Hematopoietic multipotent progenitor cell (in vitro differentiated cells): ENCODE measurements at places on chromosomes 4 and X. TPM values are rescaled to one million over a fixed set of nuclear protein-coding genes. Genes with fewer than 3 reads are reported as not detected.
A peak's percentile ranks its signal among the peaks of the same experiment; 100 is the strongest.

IBSP gene
- not detected for total RNA-seq

RTL5 gene
- 4.6 TPM for total RNA-seq

NXF2B gene
- total RNA-seq, result not detected

SSX1 gene
- total RNA-seq, result not detected

DSPP gene
- total RNA-seq, result under 0.01 TPM

SLC25A53 gene
- 5.4 TPM for total RNA-seq

UGT2B17 gene
- not detected for total RNA-seq

SMIM31 gene
- not detected for total RNA-seq

COQ2 gene
- 11.6 TPM for total RNA-seq

IKBKG gene
- 13.2 TPM for total RNA-seq

DNAJB14 gene
- 17.2 TPM for total RNA-seq

HTN1 gene
- total RNA-seq, result not detected

- no peak for DNase-seq
Observed at GRCh38 chr4:90852237-90852636, 725.0 kb downstream of the CCSER1 start.

DNA sequence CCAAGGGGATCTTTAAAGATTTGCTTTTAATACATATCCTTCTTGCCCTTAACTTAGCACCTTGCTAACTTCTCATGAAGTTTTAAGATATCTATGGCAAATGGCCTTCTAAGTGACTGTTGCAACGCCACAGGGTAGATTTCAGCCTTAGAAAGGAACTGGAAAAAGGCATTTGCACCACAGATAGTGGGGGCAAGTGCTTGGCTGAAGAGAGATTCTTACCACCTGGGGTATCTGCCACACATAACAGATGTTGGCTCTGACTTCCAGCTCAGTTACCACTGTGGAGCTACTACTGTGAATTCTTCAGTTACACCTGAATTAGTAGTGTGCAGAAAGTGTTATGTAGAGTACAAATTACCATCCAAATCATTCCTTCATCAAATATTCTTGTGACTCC lies 302.6 kb downstream of the PPP3CA start:
- no peak for DNase-seq

DNA sequence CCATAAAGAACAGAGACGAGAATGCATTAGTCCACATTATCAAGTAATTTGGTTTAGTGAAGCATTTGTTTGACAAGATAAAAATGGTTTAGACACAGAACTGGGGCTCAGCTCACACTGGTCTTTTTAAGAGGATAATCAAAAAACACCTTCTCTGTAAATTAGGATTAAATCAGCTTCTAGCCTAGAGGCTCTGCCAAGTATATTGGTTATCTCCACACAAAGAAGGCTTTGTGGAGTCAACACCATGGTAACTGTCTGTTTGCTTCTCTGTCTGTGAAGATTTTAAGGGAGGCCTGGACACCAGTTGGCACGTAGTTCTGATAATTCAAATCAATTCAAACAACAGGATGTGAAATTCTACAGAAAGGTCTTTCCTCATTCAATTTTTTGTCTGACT lies 687.0 kb downstream of the DMD start:
- no peak for DNase-seq

DNA sequence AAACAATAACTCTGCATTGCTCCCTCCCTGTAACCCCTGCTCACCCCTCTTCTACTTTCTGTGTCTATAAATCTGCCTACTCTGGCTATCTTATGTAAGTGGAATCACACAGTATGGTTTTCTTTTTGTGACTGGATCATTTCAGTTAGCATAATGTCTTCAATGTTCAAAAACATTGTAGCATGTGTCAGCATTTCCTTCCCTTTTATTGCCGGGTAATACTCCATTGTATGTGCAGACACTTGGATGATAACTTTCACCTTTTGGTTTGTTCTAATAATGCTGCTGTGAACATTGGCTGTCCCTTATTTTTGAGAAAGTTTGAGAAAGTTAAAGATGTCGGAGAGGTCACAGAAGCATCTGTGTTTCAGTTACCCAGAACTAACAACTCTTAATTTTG lies 60.6 kb upstream of the TLR2 start:
- DNase-seq, result no peak

GRCh38 chrX:14738643-14739042 lies 134.2 kb downstream of the FANCB start:
- DNase-seq, result no peak

GRCh38 chrX:96704629-96705028 lies 20.0 kb downstream of the DIAPH2 start:
- DNase-seq, result no peak

DNA sequence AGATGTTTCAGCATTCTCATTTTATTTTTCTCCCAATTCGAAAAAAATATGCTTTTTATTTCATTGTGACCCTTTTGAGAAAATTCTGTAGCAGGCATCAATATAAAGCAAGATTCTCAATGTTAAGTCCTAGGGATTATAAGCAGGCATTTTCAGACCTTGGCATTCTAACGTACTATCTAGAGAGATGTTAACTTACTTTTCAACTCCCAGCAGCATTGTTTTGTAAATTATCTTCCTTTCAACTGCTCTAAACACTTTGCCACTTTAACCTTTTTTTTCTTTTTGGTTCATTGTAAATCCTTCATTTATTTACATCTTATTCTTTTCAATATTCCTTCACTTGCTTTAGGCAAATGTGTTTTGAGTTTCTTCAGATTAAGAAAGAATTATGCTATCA lies 333.2 kb downstream of the ARHGAP24 start:
- DNase-seq, result no peak

- peak; percentile 11 for DNase-seq
Observed at GRCh38 chrX:110407910-110408545, 49.4 kb downstream of the RTL9 start.

- DNase-seq, result no peak
Observed at GRCh38 chrX:79140731-79141130, 3.8 kb upstream of the GPR174 start.

GRCh38 chrX:109623997-109624396 lies 975 bp downstream of the KCNE5 start:
- DNase-seq, result no peak

DNA sequence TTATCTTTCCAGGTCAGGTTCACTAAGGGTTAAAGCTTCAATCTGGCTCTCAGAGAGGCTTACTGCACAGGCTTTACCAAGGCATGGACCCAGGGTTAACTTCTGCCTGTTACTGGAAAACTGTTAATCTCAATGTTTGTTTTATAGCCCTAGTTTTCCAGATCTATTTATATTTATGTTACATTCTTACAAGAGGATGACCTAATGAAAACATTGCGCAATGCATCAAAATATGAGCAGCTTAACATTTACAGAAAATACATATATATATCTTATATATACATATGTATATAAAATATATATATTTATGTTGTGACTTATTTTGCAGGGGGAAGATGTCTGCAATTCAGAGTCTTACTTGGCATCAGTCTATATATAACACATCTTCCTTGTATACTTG lies 112.3 kb downstream of the PCDH19 start:
- no peak for DNase-seq

GRCh38 chr4:7323461-7323871 lies 111.3 kb downstream of the PSAPL1 start:
- no peak for DNase-seq

- no peak for DNase-seq
Observed at GRCh38 chr4:183390374-183390773, 54.1 kb upstream of the CDKN2AIP start.

DNA sequence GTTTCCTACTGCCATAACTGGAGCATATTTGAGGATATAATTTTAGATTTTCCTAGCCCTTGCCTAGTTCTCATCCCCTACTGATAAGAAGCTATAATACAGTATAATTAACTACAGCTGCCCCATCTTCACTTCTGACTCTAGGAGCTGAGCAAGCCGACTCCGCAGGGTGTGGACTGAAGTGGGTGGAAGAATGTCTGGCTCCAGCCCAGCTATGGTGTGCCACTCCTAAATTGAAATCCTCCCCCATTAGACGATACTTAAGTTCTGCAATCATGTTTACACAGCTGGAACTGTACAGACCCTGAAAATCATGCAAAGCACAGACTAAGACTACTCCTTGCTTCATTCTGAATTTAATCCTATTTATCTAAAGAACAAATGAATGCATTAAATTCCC lies 93.1 kb downstream of the PCDH19 start:
- DNase-seq, result no peak

DNA sequence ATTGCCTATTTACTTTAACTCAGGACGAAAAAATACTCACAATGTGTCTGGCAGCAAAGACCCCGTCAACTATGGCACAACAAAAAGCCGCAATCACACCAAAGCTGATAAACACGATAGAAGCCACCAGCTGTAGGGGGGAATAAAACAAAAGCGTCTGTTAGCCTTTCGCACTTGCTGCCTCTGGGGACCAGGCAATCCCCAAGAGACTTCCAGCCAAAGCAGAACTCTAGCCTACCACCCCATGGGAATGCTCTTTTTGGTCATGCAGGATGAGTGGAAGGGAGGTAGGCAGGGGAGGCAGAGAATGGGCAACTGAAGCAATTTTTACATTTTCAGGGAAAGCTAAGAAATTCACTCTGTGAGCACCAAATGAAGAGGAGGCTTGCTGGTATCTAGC lies 20.1 kb downstream of the TMEM255A start:
- no peak for DNase-seq

DNA sequence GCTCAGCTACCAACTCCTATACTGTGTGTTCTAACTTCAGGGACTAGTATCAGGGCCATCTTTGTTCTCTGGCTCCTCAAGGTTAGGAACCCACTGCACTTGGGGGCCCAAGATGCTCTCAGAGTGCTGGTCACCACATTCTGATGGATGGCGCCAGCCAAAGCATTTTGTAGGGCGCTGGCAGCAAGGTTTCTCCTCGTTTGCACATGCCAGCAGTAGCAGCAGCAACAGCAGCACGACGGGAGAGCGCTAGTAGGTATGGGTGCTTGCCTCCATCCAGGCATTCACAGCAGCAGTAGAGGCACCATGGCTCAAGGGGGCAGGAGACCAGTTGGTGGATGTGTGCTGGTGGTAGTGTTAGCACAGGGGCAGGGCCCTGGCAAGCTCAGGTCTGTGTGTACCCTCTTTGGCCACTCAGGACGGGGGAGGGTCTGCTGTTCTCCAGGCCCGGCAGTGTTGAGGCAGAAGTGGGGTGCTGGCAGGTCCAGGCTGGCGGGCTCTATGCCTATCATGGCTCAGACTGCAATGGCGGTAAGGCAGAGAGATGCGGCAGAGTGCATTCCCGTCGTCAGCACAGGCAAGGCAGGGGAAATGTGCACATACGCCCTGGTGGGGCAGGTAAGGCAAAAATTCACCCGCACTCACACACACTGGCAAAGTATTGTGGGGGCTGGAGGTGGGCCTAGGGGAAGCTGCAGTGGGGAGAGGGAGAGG lies 56.6 kb downstream of the SERPINA7 start:
- DNase-seq, result no peak

GRCh38 chr4:78509043-78509442 lies 42.5 kb upstream of the ANXA3 start:
- DNase-seq, result no peak

- DNase-seq, result no peak
Observed at GRCh38 chrX:51899741-51900140, 6.3 kb downstream of the MAGED1 start.

- DNase-seq, result no peak
Observed at GRCh38 chrX:12223650-12224049, 85.4 kb downstream of the FRMPD4 start.

DNA sequence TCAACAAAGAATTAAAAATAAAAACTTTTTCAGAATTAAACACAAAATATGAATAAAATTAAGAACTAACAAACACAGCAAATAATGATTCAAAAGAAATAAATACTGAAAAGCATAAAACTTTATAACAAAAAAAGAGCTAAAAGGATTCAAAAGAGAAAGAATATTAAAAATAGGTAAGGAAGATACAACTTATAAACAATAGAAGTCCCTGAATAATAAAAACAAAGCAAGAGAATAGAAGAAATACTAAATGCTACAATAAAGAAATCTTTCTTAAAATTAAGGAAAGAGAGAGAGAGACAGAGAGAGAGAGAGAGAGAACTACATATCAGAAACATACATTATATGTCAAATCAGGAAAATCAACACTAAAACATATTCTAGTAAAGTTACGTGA lies 619.9 kb upstream of the SLIT2 start:
- DNase-seq, result no peak
